ENCODE measurements at places on chromosomes 12 and 14.
A peak's percentile ranks its signal among the peaks of the same experiment; 100 is the strongest.

DNA sequence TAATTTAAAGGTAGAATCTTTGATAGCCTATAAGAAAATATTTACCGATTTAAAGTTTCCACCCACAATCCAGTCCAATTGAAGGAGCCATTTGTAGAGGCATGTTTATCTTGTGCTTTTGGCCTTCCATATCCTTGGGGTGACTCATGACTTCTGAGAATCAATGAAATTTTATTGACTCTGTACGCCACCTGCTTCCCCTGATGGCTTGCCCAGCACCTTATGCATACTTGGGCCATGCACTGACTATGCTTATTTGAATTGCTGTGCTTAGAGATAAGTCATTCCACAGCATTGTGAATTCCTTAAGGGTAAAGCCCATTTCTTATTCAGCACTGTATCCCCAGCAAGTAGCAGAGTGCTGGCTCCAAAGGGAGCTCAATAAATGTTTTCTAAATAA, 954.8 kb upstream of the SEL1L start:
- DNase-seq = no peak

DNA sequence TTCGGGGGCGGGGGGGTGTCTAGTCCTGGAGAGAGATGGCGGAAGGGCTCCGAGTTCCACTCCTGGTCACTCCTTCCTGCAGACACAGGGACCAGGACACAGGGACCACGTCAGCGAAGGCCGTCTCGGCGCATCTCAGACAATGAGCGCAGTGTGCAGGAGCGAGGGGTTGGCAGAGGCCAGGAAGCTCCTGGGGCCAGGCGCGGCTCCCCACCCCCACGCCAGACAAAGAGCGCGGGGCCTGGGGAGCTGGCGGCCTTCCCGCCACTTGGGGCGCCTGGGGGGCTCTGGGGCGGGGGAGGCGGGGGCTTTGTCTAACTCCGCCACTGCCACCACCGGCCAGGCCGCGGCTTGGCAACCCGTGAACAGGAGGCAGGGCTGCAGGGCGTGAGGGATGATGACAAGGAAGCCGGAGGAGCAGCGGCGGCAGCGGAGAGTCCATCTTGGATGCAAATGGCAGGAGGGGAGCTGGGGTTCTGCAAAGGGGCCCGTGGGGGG, 2.2 kb downstream of the CDK2AP1 start:
- no peak for DNase-seq

- no peak for DNase-seq
Observed at GRCh38 chr12:95605087-95605486, 53.8 kb upstream of the USP44 start.

- DNase-seq = peak; percentile 65
Observed at GRCh38 chr12:57899010-57899662, 42.2 kb upstream of the ATP23 start.

- no peak for DNase-seq
Observed at GRCh38 chr14:93522221-93522620, 91.5 kb downstream of the UNC79 start.

- DNase-seq = no peak
Observed at GRCh38 chr14:32473464-32473855, 144.4 kb downstream of the AKAP6 start.

GRCh38 chr12:30862486-30862885, 64.1 kb upstream of the TSPAN11 start:
- no peak for DNase-seq

DNA sequence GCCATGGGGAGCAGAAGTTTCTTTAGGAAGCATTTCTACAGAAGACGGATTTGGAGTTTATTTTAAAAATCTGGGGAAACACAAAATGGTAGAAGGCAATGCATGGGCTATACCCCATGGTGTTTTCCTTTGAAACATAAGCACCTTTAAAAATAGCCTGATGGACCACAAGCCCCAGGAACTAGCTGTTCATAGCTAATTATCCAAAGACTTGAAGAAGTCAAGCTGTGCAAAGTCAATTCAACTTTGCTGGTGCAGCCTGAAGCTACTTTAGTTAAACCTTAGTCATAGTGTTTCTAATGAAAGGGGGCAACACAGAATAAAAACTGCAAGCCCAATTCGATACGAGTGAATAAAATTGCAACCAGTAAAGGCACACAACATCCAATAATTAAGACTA, 732.5 kb downstream of the GALC start:
- no peak for DNase-seq

GRCh38 chr12:128387811-128388422, 120.9 kb downstream of the TMEM132C start:
- DNase-seq = no peak

GRCh38 chr12:93804392-93805179, 127.4 kb downstream of the CRADD start:
- DNase-seq = no peak

DNA sequence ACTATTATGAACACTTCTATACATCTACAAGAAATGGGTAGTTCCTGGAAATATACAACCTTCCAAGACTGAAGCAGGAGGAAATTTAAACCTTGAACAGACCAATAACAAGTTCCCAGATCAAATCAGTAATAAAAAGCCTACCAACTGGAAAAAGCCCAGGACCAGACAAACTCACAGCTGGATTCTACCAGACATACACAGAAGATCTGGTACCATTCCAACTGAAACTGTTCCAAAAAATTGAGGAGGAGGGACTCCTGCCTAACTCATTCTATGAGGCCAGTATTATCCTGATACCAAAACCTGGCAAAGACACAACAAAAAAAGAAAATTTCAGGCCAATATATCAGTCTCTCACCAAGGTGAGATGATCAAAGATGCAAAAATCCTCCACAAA, 189.4 kb downstream of the RPS29 start:
- no peak for DNase-seq

DNA sequence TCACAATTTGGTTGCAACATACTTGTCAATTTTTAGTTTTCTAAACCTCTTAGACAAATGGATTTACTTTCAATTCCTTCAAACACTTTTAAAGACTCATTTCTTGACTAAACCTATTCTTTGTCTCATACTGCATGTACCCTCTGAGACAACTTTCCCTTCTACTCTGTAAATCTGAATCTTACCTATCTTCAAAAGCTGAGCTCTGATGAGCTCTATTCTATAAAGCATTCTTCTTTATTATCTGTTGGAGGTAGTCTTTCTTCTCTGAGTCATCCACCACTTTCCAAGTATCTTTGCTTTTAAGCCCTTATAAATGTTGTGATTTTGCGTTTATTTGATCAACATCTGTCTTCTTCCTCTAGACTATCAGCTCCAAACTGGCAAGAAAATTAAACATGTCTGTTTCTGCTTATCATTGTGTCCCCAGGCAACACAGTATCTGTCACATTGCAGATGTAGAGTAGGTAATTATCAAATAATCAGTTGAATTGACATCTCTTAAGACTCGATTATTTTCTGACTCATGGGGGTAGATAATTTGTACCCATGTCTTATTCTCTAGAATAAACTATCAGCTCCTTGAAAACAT, 265.6 kb upstream of the FAR2 start:
- no peak for DNase-seq

- DNase-seq = peak; percentile 9
Observed at GRCh38 chr14:53180272-53181221, 27.4 kb upstream of the DDHD1 start.

GRCh38 chr12:19482551-19483109, 43.3 kb downstream of the AEBP2 start:
- peak; percentile 12 for DNase-seq

DNA sequence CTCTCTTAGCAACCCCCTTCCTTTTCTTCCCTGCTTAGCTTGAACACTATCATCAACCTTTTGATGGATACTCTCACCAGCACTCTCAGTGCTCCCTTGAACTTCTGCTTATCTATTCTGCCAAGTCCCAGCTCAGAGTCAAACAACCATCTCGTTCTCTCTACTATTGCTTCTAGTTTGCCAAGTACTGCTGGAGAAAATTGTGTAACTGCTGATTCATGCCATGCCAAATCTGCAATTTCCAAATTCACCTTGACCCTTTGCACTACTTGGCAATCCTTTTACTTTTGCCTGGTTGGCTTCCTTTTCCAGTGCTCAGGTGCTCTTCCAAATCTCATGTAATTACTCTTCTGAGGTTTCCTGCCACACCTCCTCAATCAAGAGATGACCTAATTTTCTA, 2.8 kb upstream of the CCDC196 start:
- DNase-seq = no peak

- no peak for DNase-seq
Observed at GRCh38 chr14:69648480-69649451, 37.4 kb downstream of the SUSD6 start.

GRCh38 chr12:68114606-68115005, 44.9 kb downstream of the IFNG start:
- DNase-seq = no peak

DNA sequence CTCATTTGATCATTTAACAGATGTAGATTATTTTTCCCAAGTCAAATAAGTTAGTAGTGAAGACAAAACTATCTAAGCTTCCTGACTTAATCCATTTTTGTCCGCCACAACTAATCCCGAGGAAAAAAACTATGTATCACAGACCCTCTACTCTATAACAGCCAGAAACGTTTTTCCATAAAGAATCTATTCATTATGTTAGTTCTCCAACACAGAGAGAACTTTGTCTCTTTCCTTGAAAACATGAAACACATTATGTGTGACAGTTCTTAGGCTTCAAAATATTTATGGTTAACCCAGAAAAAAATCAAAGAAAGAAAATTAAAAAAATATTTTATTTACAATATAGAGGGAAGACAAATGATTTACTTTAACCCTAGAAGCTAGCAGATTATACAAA, 100.1 kb downstream of the PLEKHG7 start:
- DNase-seq = no peak

DNA sequence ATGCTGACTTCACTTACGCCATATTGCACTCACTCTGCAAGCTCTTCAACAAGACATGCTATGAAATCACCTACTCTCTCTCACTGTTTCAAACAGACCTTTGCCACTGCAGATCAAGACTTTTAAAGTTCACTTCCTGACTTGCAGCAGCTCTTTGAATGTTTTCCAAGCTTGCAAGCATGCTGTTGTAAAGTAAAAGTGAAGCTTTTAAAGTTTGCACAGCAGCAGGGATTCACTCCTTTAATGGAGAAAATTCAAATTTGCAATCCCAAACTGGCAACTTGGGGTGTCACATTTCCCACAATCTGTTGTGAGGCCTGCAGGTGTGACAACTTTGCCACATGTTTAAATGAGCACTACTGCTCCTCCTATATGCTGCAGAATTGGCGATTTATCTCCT, 270.9 kb downstream of the ALX1 start:
- DNase-seq = no peak

DNA sequence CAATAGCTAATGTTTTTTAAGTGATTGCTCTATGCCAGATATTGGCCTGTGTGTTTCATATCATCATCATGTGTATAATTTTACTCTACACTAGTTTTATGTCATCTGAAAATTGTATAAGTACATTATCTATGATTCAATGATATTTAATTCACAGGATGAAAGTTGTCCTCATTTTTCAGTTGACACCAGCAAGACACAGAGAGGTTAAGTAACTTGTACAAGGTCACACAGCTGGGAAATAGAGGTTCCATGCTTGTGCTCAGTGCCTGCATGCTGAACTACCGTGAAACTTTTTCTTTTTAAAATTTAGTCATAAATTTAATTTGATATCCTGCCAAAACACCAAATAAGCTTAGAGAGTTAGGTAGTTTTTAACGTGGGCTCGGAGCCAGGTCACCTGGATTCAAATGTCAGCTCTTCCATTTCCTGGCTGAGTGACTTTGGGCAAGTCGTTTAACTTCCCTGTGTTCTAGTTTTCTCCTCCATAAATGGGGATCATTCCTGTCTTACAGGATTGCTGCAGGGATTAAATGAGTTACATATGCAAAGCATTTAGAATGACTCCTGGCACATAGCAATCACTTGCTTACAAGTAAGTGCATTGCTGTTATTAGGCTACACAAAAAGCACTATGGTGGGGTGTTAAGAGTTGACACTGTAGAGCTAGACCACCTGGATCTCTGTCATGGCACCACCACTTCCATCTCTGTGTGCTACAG, 183.9 kb downstream of the ETV6 start:
- DNase-seq = no peak

DNA sequence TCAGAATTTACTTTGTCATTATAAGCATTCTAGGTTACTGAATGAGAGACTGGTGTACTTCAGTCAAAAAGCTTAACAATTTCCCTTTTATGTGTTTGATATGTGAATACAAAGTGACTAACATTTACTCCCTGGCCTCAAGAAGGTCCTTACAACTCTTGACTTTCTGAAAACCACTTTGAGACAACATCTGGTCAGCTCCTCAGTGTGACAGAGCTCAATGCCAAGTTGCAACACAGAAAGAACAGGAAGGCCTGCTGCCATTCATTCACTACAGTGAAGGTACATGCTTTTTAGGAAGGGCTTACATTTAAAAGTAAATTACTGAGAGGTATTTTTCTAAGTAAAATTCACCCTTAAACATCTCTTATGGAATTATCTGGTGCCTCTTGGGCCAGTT, 2.3 kb upstream of the NAA30 start:
- DNase-seq = no peak

- DNase-seq = no peak
Observed at GRCh38 chr14:57692671-57693070, 173.2 kb downstream of the SLC35F4 start.

DNA sequence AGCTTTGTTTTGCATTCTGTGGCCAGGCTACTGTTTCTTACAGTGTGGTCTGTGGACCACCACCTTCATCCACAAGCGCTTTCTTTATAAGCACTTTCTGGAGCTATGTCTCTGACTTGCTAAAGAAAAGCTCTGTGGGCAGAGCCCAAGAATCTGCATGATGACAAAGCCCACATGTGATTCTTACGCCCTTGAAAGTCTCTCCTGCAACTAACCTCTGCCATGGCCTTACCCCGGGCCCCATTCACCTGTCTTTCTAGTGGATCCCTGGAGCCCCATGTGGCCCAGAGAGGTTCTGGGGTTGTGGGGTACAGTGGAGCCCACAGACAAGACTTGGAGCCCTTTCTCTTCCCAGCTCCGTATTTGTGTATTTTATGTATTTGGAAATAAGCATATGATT, 16.6 kb downstream of the PLEKHH1 start:
- no peak for DNase-seq

DNA sequence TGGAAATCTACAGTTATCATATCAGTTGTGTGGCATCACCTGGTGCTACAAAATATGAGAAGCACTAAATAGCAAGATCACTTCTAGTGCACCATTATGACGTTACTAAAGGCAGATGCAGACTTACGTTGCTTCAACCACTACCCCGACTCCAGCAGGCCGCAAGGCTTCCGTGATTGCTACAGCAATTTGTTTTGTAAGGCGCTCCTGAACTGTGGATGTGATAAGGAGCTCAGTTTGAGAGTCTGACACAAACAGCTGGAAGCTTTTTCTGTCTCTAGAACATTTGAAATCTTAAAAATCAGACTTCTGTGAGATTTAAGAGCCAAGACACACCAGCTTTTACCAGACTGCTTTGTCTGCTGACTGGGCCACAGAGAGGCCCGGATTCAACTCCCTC, 57.0 kb downstream of the GCH1 start:
- DNase-seq = no peak

All from activated CD4-positive, alpha-beta T cell treated with anti-CD3 and anti-CD28 coated beads for 1 hour (primary cell).